ENCODE measurements at places on chromosomes 2 and 18.

DNA sequence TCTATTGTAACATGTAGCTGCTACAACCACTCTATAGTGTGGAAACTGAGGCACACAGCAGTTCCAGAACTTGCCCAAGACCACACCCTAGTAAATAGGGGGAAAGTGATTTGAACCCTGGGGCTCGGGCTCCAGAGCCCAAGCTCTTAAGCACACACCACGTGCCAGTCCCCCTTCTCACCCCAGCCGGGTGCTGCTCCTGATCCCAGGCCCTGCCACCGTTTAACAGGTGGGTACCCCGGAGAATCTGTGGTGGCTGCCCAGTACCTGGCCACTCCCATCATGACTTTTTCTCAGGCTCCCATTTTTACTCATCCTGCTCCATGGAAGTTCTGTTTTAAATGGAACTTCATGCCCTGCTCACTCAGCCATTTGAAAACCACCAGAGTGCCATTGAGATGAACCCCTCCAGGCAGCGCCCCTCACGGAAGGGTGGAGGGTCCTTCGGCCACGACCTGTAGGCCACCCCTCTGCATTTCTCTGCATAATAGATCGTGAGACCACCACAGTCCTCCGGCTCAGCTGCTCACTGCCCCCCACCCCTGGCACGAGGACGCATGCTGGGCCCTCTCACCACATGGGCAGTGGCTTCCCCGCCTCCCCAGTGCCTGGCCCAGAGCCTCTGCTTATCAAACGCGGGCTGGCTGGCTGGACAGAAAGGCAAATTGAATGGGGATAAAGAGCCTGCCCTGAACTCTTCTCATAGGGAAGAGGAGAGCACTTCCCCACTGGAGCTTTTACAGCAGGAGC, 42.1 kb downstream of the TMEM37 start:
- no peak for DNase-seq

DNA sequence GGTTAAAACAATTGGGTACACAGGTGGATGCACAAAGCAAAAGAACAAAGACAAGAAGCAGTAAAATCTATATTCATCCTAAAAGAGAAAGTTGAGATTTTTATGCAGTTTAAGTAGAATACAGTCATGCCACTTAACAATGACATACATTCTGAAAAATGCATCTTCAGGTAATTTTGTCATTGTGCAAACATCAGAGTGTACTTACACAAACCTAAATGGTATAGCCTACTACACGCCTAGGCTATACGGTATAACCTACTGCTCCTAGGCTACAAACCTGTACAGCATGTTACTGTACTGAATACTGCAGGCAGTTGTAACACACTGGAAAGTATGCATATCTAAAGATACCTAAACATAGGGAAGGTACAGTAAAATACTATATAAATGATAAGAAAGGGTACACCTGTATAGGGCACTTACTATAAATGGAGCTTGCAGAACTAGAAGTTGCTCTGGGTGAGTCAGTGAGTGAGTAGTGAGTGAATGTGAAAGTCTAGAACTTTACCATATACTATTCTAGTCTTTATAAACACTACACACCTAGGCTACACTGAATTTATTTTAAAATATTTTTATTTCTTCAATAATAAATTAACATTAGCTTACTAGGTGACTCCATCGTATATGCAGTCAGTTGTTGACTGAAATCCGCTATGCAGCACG, 132.9 kb downstream of the BARD1 start:
- no peak for DNase-seq

GRCh38 chr2:168773719-168774521, 28.5 kb upstream of the NOSTRIN start:
- no peak for DNase-seq

- DNase-seq = no peak
Measured at GRCh38 chr2:68235090-68235489, 17.2 kb downstream of the PPP3R1 start.

DNA sequence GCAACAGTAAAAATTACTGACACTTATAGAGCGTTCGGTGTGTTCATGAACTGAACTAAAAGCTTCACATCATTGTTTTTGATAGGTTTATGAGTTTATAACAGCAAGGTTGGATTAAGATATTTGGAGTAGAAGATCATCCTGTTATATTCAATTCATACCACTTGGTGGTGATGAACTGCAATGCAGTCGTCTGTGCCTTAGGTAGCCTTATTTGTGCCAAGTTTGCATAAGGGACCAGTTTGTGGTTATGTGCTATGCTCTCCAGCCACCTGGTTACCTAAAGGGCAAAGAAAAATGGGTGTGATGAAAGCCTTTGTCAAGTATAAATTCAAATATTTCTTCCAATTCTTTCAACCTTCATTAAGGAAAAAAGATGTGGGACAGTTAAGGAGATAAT, 150.9 kb upstream of the KCNH7 start:
- DNase-seq = no peak

DNA sequence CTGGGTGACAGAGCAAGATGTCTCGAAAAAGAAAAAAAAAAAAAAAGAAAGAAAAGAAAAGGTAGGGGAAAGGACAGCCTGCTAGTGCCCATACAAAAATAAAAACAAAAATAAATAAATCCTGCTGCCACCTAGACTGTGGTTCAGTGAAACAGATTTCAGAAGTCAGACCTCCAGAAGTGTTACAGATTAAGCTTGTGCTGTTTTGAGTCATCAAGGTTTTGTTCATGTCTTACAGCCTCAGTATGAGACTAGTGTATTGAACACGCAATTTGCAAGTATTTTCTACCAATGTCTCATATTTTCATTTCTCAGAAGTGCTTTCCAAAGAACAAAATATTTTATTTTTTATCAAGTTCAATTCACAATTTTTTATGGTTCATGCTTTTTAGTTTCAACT, 720.4 kb upstream of the GYPC start:
- DNase-seq = no peak

DNA sequence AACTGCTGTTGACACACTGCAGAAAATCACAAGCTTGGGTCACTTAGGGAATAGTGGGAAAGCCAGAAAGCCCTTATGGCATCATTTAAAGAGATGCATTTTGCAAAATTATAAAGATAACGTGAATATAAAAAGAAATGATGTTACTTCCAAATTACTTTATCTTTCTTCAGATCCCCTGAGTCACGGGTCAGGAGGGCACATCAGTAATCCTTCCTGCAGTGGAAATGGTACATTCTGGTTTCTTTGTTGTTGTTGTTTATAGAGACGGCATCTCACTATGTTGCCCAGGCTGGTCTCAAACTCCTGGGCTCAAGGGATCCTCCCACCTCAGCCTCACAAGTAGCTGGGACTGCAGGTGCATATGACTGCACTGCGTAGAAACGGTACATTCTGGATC, 9.8 kb upstream of the EPG5 start:
- DNase-seq = no peak

GRCh38 chr2:81513328-81513727, 1208.8 kb upstream of the LRRTM1 start:
- no peak for DNase-seq

DNA sequence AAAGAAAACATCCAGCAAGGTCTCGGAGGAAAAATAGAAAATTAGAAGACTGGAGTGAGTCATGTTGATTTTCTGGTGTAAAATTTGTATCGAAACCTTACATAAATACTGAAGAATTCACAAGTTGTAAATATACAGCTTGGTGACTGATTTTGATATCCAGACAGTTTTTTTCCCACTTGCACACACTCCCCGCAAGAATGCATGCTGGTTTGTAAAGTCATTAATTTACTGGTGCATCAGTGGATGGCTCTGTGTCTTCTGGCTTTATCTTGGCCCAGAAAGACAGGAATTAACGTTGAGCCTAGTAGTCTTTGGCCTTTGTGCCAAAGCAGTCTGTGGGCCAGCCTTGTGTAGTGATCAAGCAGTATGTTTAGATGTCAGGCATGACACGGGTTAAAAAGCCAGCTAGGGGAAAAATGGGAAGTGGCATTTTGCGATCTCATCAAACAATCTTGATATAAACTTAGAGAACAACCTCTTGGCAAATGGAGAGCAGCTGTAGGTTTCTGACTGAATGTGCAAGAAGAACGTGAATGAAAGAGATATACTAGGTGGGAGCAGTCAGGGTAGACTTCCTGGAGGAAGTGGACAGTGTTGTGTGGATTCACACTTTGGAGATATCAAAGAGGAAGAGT, 22.7 kb upstream of the CASP8 start:
- DNase-seq = no peak

All from right kidney (tissue), 9 donors.